Pancreas (tissue), 10 donors: ENCODE measurements at places on chromosomes 16 and 17. TPM values are rescaled to one million over a fixed set of nuclear protein-coding genes. Genes with fewer than 3 reads are reported as not detected.

GRCh38 chr17:72452286-72453173, 331.7 kb downstream of the SOX9 start:
- no peak for DNase-seq
- no peaks in the 10 kb centered on the region for H3K36me3 ChIP-seq

GRCh38 chr17:2396192-2396567, 4.7 kb downstream of the MNT start:
- peak; percentile 59 for DNase-seq
- peak overlapping the region; percentile 99 for H3K27ac ChIP-seq
- H3K4me3 ChIP-seq: no peak overlapping the region

GRCh38 chr17:62827746-62828485, 19.8 kb upstream of the MARCHF10 start:
- H3K4me1 ChIP-seq: no peaks in the 10 kb centered on the region
- no peak for DNase-seq
- no peaks in the 10 kb centered on the region for H3K36me3 ChIP-seq
- no peak overlapping the region for H3K27ac ChIP-seq
- H3K27me3 ChIP-seq: no peaks in the 10 kb centered on the region

- no peak overlapping the region for H3K27ac ChIP-seq
- no peak overlapping the region for H3K4me3 ChIP-seq
- no peaks in the 10 kb centered on the region for H3K36me3 ChIP-seq
- H3K4me1 ChIP-seq: peaks cover 8% of the 10 kb centered on the region
- DNase-seq: no peak
Observed at GRCh38 chr16:71855937-71856662, 10.3 kb downstream of the ATXN1L start.

GRCh38 chr16:47511882-47512281, 50.8 kb downstream of the PHKB start:
- H3K4me3 ChIP-seq: no peak overlapping the region
- H3K27me3 ChIP-seq: no peaks in the 10 kb centered on the region
- DNase-seq: no peak
- H3K27ac ChIP-seq: no peak overlapping the region
- peaks cover 26% of the 10 kb centered on the region for H3K36me3 ChIP-seq

- H3K4me1 ChIP-seq: no peaks in the 10 kb centered on the region
- H3K36me3 ChIP-seq: peaks cover 51% of the 10 kb centered on the region
- H3K27ac ChIP-seq: no peak overlapping the region
- no peak for DNase-seq
- no peak overlapping the region for H3K4me3 ChIP-seq
Observed at GRCh38 chr16:70151391-70151790, 22.2 kb upstream of the CLEC18C start.

GRCh38 chr16:88806491-88807111, 3.0 kb downstream of the CDT1 start:
- no peak overlapping the region for H3K27ac ChIP-seq
- H3K27me3 ChIP-seq: no peaks in the 10 kb centered on the region
- no peaks in the 10 kb centered on the region for H3K36me3 ChIP-seq

GRCh38 chr16:77594799-77595596, 127.3 kb upstream of the NUDT7 start:
- no peak overlapping the region for H3K27ac ChIP-seq
- no peaks in the 10 kb centered on the region for H3K4me1 ChIP-seq
- H3K27me3 ChIP-seq: no peaks in the 10 kb centered on the region
- H3K4me3 ChIP-seq: no peak overlapping the region
- no peak for DNase-seq

- peaks cover 5% of the 10 kb centered on the region for H3K4me1 ChIP-seq
- H3K4me3 ChIP-seq: no peak overlapping the region
- no peak overlapping the region for H3K27ac ChIP-seq
- no peak for DNase-seq
- H3K27me3 ChIP-seq: no peaks in the 10 kb centered on the region
Observed at GRCh38 chr17:17902877-17903276, 66.1 kb upstream of the SREBF1 start.

DNA sequence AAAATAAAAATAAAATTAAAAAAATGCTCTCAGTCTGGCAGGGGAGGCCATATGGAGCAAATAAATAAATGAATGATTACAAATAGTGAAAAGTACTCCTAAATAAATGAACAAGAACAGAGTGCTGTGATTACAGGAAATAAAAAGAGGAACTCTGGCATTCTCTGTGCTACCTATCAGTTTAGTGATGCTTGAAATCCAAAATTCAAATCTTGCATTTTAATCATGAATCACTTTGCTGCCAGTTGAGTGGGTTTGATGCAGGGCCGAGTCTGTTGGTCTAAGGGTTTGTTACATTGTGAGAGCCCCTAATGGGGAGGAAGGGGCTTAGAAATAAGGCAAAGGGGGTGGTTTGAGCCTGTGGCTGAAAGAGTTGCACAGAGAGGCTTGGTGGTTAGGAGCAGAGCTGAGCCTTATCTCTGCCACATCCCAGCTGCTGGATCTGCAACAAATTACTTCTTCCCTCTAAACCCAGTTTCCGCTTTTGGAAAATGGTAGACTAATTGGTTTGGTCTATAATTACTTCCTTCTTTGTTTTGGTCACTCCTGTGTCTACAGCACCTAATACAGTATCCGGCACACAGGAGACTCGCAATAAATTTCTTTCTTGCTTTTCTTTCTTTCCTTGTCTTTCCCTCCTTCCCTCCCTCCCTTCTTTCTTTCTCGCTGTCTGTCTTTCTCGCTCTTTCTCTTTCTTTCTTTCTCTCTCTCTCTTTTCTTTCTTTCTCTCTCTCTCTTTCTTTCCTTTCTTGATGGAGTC, 6.3 kb upstream of the ABCC1 start:
- DNase-seq: no peak
- H3K27me3 ChIP-seq: no peaks in the 10 kb centered on the region

DNA sequence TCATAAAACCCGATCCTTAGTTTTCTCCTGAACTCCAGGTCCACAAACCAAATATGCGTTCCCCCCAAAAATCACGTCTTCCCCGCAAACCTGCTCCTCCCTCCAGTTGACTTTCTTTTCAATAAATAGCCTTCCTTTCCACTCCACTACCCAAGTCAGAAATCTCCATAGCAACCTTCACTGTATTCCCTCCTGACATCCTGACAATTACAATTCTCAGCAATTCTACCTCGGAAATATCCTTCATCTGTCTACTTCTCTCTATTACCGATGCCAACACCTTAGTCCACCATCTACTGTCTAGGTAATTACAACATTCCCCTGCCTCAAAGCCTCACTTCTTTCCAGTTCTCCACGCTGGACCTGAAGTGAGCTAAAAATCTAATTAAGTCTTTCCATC, 50.7 kb downstream of the SMURF2 start:
- DNase-seq: no peak
- H3K36me3 ChIP-seq: no peaks in the 10 kb centered on the region
- H3K4me3 ChIP-seq: no peak overlapping the region
- H3K27me3 ChIP-seq: no peaks in the 10 kb centered on the region
- H3K4me1 ChIP-seq: peaks cover 6% of the 10 kb centered on the region

- H3K27ac ChIP-seq: no peak overlapping the region
- no peaks in the 10 kb centered on the region for H3K27me3 ChIP-seq
- DNase-seq: no peak
- peaks cover 37% of the 10 kb centered on the region for H3K4me1 ChIP-seq
Observed at GRCh38 chr16:28179354-28179753, 32.4 kb downstream of the XPO6 start.

DNA sequence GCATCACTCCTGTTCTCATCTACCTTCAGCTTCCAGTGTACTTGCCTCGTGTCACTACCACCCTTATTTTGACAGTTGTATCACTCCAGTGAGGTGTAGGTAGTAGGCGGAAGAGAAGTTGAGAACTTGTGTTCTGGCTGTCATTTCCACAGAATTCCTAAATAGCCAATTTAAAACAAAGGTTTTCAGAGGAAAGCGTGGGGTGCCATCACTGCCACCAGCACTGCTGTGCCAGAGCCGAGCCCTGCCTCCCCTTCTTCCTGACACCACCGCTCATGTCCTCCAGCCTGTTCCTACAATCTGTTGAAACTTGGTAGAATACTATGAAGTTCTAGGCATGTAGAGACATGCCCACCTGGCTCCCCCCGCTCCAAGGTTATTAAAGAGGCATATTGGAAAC, 215.8 kb downstream of the TANC2 start:
- H3K27me3 ChIP-seq: no peaks in the 10 kb centered on the region
- no peaks in the 10 kb centered on the region for H3K36me3 ChIP-seq
- H3K27ac ChIP-seq: no peak overlapping the region
- H3K4me1 ChIP-seq: no peaks in the 10 kb centered on the region
- DNase-seq: no peak

- no peak overlapping the region for H3K4me3 ChIP-seq
- H3K27ac ChIP-seq: no peak overlapping the region
- H3K4me1 ChIP-seq: no peaks in the 10 kb centered on the region
- no peaks in the 10 kb centered on the region for H3K36me3 ChIP-seq
- no peaks in the 10 kb centered on the region for H3K27me3 ChIP-seq
Observed at GRCh38 chr16:77624085-77624484, 98.2 kb upstream of the NUDT7 start.

GRCh38 chr17:17132746-17133145, 73.4 kb downstream of the PLD6 start:
- no peaks in the 10 kb centered on the region for H3K27me3 ChIP-seq
- no peak overlapping the region for H3K4me3 ChIP-seq
- H3K4me1 ChIP-seq: no peaks in the 10 kb centered on the region
- H3K36me3 ChIP-seq: peaks cover 16% of the 10 kb centered on the region
- DNase-seq: no peak

- DNase-seq: no peak
- H3K27ac ChIP-seq: no peak overlapping the region
- H3K36me3 ChIP-seq: no peaks in the 10 kb centered on the region
- no peaks in the 10 kb centered on the region for H3K27me3 ChIP-seq
Observed at GRCh38 chr17:32960815-32961214, 30.8 kb upstream of the SPACA3 start.

The UMOD gene
- 3.1 TPM for total RNA-seq

The CD300H gene
- not detected for total RNA-seq

The SLFN12L gene
- total RNA-seq: 0.23 TPM

The GPR142 gene
- 0.55 TPM for total RNA-seq

The ACE gene
- total RNA-seq: 5.4 TPM

The RAP1GAP2 gene
- total RNA-seq: 48.0 TPM

The EZH1 gene
- total RNA-seq: 8.8 TPM

The CSH2 gene
- not detected for total RNA-seq

The MYL4 gene
- not detected for total RNA-seq

The ZNF205 gene
- total RNA-seq: 6.8 TPM

The KCNAB3 gene
- 1.3 TPM for total RNA-seq

The SLC16A6 gene
- total RNA-seq: 0.09 TPM

The GLOD4 gene
- 36.8 TPM for total RNA-seq

The NACA2 gene
- total RNA-seq: not detected
